ENCODE measurements at places on chromosomes 1 and 21.

DNA sequence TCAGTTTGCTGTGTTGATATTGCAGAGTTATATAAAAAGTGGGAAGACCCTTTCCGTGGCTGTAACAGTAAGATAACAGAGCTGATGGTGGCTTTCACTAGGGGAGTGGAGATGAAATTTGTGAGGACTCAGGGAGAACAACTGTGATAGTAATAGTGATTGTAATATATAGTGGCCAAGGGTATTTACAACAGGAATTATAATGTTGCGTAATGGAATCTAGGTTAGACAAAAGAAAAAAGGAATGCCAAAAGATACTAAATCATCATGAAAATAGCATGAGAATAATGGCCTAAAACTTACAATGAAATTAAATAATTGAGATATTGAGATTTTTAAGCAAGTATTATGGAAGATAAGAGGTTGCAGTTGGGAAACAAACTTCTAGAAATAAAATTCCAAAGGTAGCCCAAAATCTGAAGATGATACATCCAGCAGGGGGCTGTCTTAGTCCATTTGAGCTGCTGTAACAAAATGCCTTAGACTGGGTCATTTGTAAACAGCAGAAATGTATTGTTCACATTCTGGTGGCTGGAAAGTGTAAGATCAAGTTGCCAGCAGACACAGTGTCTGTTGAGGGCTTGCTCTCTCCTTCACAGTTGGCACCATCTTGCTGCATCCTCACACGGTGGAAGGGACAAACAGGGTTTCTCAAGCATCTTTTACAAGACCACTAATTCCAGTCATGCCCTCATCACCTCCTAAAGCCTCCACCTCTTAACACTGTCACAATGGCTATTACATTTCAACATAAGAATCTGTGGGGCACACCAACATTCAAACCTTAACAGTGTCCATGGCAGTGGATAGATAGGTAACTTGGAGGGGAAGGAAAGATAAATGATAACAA lies 711.2 kb downstream of the MRPL39 start:
- no peak for DNase-seq

DNA sequence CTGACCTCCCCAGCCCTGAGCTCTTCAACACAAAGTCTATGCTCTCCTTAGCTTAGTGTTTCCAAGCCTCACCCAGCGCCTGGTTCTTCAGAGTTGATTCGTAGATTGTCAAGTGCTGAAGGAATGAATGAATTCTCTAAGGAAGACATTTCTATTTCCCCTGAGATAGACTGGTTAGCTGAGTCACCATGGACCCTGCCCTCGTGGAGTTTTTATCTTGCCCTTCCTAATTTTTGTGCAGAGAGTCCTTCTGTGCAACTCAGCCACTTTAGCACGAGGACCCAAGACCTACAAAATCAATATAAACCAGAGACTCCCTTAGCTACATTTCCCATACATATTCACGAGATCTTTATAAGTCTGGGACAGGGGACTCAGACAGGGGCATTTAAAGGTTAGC lies 2.6 kb upstream of the CD244 start:
- DNase-seq, result no peak

GRCh38 chr1:99766378-99766800 lies at the start of gene FRRS1:
FRRS1 (minus strand) TSS chr1:99766635; CDS start chr1:99748768, 17,867 bp downstream.
- no peak for DNase-seq

DNA sequence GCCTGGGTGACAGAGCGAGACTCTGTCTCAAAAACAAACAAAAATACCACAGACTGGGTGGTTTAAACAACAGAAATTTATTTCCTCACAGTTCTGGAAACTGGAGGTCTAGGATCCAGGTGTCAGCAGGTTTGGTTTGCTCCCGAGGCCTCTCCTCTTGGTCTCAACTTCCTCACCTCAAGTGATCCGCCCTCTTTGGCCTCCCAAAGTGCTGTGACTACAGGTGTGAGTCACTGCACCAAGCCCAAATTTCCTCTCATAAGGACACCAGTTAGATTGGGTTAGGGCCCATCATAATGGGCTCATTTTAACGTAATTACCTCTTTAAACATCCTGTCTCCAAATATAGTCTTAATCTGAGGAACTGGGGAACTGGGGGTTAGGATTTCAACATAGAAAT lies 35.5 kb downstream of the MFSD2A start:
- no peak for DNase-seq

GRCh38 chr1:113975211-113975895 lies 3.9 kb upstream of the OLFML3 start:
- DNase-seq, result no peak

GRCh38 chr1:185535621-185536020 lies 198.6 kb upstream of the HMCN1 start:
- no peak for DNase-seq

- no peak for DNase-seq
Measured at GRCh38 chr1:11874624-11875023, 15.9 kb upstream of the NPPB start.

Data from D721Med (cell line).